Caki2 (cell line): ENCODE measurements at places on chromosomes 7 and 10.

GRCh38 chr10:16893664-16894063, 76.4 kb upstream of the RSU1 start:
- no peak for DNase-seq

DNA sequence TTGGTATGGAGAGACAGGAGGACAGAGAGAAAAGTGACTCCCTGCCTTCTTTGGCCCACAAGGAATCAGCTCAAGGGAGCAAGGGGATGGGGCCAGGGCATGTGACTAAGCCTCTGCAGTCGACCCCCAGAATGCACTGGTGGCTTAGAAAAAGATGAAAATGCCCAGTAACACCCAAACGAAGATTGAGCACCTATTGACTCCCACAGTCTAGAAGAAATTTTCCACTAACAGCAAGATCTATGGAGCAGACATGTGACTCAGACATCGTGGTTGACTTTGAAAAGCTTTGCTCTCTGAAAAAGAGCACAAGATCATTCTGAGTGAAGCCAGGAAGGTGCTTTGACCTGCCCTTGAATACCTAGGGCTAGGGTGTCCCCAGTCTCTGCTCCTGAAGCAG, 586.0 kb downstream of the CALN1 start:
- DNase-seq, result no peak

DNA sequence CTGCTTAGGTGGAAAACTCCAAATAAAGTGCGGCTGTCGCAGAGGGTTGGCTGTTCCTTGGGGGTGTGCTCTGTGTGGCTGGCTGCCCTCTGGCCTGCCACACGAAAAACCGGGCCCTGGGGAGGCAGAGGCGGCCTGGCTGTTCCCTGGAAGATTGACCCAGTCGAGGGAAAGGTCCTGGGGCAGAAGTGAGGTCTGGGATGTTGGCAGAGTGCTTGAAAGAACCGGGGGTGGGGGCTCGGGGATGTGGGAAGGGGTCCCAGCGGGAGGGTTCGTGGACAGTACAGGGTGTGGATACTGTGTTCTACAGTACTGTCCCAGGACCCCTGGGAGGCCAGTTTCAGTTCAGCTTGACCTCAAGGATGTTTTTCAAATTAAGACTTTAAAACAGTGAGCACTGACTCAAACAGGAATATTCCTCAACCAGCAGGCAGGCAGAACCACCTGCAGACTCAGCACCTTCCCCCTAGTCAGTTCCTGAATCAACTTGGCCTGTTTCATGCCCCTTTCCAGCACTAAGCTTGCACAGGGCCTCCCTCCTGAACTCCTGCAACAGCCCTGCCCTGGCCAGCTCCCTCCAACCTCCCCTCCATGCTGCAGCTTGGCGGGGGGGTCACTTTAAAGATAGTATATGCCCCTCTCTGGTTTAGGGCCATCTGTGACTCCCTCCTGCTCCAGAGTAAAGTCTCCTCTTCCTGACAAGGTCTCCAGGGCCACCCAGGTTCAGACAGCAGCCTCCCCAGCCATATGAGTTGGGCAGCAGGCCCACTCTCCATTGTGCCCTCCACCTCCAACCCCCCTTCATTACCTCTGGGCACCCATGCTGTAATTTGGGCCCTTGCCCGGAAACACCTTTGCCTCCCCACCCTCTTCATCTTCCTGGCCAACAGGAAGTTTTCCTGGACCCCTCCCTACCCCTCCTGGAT, 3.2 kb upstream of the ATP6V1F start:
- no peak for DNase-seq

DNA sequence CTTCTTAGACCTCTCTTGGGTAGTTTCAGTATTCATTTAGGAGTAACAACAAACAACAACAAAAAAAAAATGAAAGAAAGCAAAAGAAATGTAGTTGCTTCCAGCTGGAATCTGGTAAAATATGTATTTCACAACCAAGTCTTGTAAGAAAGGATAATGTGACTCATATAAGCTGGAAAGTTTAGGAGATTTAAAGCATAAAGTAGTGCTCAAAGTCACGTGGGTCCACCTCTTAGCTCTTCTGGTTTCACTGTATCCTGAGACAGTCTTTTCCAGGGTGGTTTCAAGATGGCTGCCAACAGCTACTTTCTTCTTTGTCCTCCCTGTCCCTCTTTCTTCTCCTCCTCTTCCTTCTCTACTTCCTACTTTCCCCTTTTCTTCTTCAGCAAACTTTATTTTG, 69.5 kb upstream of the CDK13 start:
- DNase-seq, result no peak

DNA sequence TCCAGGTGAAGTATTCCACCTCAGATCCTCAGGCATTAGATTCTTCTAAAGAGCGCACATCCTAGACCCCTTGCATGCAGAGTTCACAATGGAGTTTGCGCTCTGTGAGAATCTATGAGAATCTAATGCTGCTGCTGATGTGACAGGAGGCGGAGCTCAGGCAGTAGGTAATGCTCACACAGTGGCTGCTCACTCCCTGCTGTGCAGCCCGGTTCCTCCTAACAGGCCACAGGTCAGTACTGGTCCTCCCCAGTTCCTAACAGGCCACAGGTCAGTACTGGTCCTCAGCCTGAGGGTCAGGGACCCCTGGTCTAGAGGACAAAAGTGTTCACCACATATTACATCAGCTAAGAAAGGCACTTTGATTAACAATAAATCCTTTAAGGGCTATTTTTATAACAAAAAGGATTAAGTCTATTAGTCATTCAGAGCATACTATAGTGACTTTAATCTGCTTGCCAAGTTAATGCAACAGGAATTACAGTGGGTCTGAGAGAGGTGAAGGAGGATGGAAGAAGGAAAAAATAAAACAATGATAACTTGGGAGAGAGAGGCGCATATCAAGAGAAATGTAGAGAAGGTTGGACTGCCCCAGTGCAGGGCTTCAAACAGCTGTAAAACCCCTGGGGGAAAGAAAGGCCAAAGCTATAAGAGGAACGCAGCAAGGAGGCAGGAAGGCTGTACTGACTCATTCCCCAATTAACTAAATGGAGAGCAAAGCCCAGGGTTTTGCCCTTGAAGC, 49.2 kb downstream of the CUL2 start:
- DNase-seq, result no peak
